ENCODE measurements at places on chromosomes 7 and 10. TPM values are rescaled to one million over a fixed set of nuclear protein-coding genes. Genes with fewer than 3 reads are reported as not detected.

- no peak overlapping the region for H3K4me3 ChIP-seq
- H3K27me3 ChIP-seq, result no peaks in the 10 kb centered on the region
- H3K27ac ChIP-seq, result no peak overlapping the region
- no peak for DNase-seq
These were observed 42.0 kb upstream of the OIT3 start for GRCh38 chr10:72851509-72851908.

DNA sequence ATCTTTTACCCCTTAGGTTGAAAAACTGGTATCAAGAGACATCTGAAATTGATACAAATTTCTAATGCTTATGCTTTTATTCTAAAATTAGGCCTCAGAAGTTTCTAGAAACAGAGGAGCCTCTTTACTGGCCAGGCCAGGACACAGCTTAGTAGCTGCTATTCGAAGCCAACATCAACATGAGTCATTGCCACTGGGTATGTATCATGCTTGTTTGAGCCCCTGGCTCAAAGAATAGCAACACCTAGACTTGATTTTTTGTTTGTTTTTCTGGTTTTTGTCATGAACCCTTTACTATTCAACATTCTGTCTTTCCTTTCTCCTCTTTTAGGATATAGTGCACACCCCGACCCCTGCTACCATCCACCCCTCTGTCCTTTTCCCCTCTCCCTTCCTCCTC is 90.9 kb upstream of the STK17A start:
- no peaks in the 10 kb centered on the region for H3K36me3 ChIP-seq
- DNase-seq, result peak; percentile 64
- no peak overlapping the region for H3K4me3 ChIP-seq
- H3K4me1 ChIP-seq, result peaks cover 24% of the 10 kb centered on the region
- H3K27me3 ChIP-seq, result no peaks in the 10 kb centered on the region
- no peak overlapping the region for H3K27ac ChIP-seq

GRCh38 chr7:132904209-132904608 is 177.7 kb downstream of the CHCHD3 start:
- no peaks in the 10 kb centered on the region for H3K4me1 ChIP-seq
- no peak overlapping the region for H3K4me3 ChIP-seq
- no peak for DNase-seq
- no peaks in the 10 kb centered on the region for H3K36me3 ChIP-seq
- H3K27me3 ChIP-seq, result no peaks in the 10 kb centered on the region

GRCh38 chr10:106158241-106158640 is 1006.3 kb downstream of the SORCS1 start:
- no peak overlapping the region for H3K4me3 ChIP-seq
- no peaks in the 10 kb centered on the region for H3K36me3 ChIP-seq
- no peak overlapping the region for H3K27ac ChIP-seq
- H3K27me3 ChIP-seq, result no peaks in the 10 kb centered on the region

HOXA4 gene
- 26.8 TPM for total RNA-seq

LRRC4 gene
- 0.58 TPM for total RNA-seq

TLX1 gene
- not detected for total RNA-seq

PPP1R17 gene
- total RNA-seq, result not detected

FKBP6 gene
- not detected for total RNA-seq

MPP7 gene
- 30.3 TPM for total RNA-seq
